Esophagus squamous epithelium (tissue), 5 donors: ENCODE measurements at places on chromosomes 7 and 10.

GRCh38 chr7:121847041-121847440 is 25.9 kb upstream of the PTPRZ1 start:
- DNase-seq, result no peak
- H3K36me3 ChIP-seq, result no peaks in the 10 kb centered on the region
- H3K27me3 ChIP-seq, result no peaks in the 10 kb centered on the region
- H3K27ac ChIP-seq, result no peak overlapping the region
- H3K4me1 ChIP-seq, result no peaks in the 10 kb centered on the region

DNA sequence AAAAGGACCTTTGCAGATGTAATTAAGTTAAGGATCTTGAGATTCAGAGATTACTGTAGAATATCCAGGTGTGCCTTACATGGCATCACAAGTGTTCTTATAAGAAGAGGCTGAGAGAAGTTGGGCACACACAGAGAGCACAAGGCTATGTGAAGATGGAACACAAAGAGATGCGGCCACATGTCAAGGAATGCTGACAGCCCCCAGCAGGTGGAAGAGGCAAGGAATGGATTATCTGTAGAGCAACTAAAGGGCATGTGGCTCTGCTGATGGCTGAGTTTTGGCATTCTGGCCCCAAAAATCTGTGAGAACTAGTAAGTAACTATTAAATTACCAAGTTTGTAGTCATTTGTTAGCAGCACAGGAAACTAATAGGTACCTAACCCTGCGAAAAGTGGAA is 640.7 kb upstream of the PCDH15 start:
- no peak for DNase-seq
- no peaks in the 10 kb centered on the region for H3K36me3 ChIP-seq
- H3K27ac ChIP-seq, result no peak overlapping the region
- H3K4me3 ChIP-seq, result no peak overlapping the region
- no peaks in the 10 kb centered on the region for H3K27me3 ChIP-seq
- no peaks in the 10 kb centered on the region for H3K4me1 ChIP-seq

- H3K4me3 ChIP-seq, result no peak overlapping the region
- no peaks in the 10 kb centered on the region for H3K36me3 ChIP-seq
- no peaks in the 10 kb centered on the region for H3K4me1 ChIP-seq
- no peak for DNase-seq
These were observed 101.9 kb upstream of the LAMB4 start for GRCh38 chr7:108232076-108232475.

DNA sequence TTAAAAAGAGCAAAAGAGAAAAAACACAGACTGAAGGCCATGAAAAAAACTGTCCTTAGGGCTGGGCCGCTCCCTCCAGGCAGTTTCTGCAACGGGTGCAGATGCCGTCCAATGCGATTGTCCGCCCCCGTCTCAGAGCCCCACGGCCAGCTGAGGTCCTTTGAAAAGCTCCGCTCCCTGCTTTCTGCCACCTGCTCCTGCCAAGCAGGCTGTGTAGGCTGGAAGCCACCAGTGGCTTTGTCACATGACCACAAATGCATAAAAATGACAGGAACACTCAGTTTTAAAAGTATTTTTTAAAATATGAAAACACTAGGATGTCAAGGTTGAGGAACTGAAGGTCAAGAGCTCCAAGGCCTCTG is 71.7 kb downstream of the AMZ1 start:
- DNase-seq, result no peak
- H3K4me1 ChIP-seq, result peaks cover 73% of the 10 kb centered on the region
- no peak overlapping the region for H3K4me3 ChIP-seq
- H3K27me3 ChIP-seq, result no peaks in the 10 kb centered on the region
- H3K36me3 ChIP-seq, result no peaks in the 10 kb centered on the region

DNA sequence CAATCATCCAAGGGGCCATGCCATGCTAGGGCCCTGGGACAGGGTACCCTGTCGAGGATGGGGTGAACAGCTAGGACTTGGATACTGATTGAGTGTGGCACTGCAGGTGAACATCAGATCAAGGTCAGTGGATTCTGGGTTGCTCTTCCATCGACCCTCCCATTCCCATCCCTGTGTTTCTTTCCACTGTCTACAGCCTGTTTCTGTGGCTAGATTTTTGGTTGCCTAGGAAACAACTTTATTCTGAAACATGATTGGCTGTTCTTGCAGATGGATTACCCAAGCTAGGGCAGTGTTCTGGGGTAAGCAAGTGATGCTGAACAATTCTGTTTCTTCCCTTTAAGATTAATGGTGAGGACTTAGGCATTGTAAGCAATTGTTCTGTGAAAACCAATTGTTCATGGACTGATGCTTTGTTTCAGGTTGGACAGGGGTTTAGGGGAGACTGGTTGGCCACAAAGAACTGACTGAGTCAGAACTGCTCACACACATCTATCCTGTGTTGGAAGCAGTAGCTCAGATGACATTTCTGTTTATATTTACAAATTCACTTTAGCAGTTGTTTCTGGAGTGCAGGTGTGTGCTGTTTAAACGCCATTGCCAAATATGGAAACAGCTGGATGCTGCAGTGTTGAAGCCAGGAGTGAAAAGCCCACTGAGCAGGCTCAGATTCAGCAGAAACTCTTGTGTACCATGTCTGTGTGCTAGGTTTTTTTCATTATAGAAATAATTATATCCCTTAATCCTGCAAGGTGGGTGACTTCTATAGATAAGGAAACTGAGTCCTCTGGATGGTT is 102.3 kb upstream of the BTBD16 start:
- peaks cover 38% of the 10 kb centered on the region for H3K4me1 ChIP-seq
- no peak for DNase-seq
- peak overlapping the region; percentile 2 for H3K27ac ChIP-seq
- H3K27me3 ChIP-seq, result no peaks in the 10 kb centered on the region
- H3K4me3 ChIP-seq, result no peak overlapping the region
